ENCODE measurements at places on chromosomes 3 and 15. TPM values are rescaled to one million over a fixed set of nuclear protein-coding genes. Genes with fewer than 3 reads are reported as not detected.

Gene VILL
- 9.9 TPM for polyA plus RNA-seq

- DNase-seq = no peak
Observed at GRCh38 chr15:50304836-50305235, 39.3 kb upstream of the HDC start.

DNA sequence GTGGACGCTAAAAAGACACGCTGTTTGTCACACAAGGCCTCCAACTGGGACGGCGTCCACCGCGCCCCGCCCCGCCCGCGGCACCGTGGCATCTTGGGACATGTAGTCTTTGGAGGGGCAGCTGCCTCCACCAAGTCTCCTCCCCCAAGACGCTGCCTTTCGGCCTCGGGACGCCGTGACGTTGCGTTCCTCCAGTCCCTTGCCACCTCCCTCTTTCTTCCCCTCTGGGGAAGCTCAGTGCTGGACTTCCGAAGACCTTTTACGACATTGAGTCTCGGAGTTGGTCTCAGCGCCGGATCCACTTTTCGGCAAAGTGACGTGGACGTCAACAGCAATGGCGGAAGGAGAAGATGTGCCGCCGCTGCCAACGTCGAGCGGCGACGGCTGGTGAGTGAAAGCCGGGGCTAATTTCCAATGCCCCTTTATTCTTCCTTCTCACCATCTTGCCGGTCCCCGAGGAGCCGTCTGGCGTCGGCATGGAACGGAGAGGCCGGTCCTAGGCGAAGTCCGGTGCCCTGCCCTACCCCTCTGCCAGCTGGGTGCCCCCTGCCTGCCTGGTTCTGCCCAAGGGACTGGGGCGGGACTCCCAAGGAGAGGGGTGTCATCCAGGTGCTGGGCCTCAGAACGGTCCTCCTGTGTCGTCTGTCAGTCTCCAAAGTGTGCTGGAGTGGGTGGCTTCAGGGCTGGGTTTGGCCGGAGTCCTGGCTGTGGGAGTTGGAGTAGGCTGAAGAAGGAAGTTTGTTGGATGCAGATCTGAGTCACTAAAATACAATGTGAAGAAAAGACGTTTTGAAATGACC, at the start of gene TBC1D23:
Gene TBC1D23, plus strand, starts transcription at position 308 of the 800 bp plus-strand sequence. Its CDS starts 27 bp downstream, at position 335.
- DNase-seq = peak; percentile 98

GRCh38 chr3:141808586-141808985, 45.4 kb downstream of the GRK7 start:
- no peak for DNase-seq

- no peak for DNase-seq
Observed at GRCh38 chr3:123475786-123476185, 26.9 kb upstream of the ADCY5 start.

DNA sequence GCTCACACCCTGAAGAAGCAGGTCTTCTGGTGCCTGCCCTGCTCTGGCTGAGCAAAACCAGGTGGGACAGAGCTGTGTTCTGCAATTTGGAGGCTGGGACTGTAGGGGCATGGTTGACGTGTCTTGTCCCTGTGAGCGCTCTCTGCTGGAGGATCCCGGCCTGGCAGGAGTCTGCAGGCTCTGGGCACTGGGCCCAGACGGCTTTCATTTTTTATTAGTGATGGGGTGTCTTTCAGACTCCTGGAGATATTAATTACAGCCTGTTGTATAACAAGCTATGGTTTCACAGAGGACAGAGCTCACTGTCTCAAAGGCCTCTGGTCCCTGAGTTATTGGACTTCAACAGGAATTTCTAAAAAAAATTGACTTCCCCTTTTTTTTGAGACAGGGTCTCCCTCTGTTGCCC, 29.5 kb upstream of the ZNF710 start:
- peak; percentile 61 for DNase-seq

DNA sequence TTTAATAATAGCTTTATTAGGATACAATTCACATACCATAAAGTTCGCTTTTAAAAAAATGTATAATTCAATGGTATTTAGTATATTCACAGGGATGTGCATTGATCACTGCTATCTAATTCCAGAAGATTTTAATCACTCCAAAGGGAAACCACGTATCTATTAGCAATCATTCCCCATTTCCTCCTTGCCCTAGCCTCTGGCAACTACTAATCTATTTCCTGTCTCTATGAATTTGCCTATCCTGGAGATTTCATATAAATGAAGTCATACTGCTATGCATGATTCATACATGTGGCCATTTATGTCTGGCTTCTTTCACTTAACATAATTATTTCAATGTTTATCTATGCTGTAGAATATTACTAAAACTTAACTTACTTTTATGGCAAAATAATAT, 32.0 kb upstream of the CASR start:
- DNase-seq = no peak

GRCh38 chr3:127785711-127786265, 36.5 kb downstream of the MGLL start:
- DNase-seq = no peak

DNA sequence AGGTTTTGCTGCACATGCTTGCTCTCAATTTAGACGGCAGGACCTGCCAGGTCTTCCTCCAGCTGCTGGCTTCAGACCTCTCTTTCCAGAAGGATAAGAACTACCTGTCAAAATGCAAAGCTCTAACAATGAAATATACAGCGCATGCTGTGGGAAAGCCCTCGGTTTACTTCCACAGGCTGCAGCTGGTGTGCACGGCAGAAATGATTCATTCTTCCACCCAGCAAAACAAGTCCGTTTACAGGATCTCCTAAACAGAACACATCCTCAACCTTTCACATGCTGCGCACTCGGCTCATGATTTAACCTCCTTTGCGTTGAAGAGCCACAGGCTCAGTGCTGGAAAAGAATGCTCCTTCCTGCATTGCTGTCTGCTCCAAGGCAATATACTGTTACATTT, 92.4 kb upstream of the WNT5A start:
- DNase-seq = peak; percentile 62

GRCh38 chr15:71275098-71275497, 159.8 kb downstream of the THSD4 start:
- DNase-seq = no peak
